Fibroblast of villous mesenchyme (primary cell): ENCODE measurements at places on chromosomes 4 and X. TPM values are rescaled to one million over a fixed set of nuclear protein-coding genes. Genes with fewer than 3 reads are reported as not detected.

Gene UGT2A3
- total RNA-seq = not detected in 2 replicates

Gene ANK2
- 15.1 and 23.2 TPM in 2 replicates for total RNA-seq

Gene NOX1
- total RNA-seq = under 0.01 TPM in 1 of 2 replicates, not detected in the other

Gene UGT2A1
- total RNA-seq = not detected in 2 replicates

Gene PNMA6A
- total RNA-seq = 0.32 and 0.43 TPM in 2 replicates
